ENCODE measurements at places on chromosomes 3 and 15.

GRCh38 chr3:14441920-14442300 lies 39.5 kb downstream of the SLC6A6 start:
- no peak for DNase-seq

GRCh38 chr3:42847731-42848130 lies 27.9 kb downstream of the CYP8B1 start:
- DNase-seq: no peak

GRCh38 chr3:127888564-127889107 lies 26.4 kb upstream of the KBTBD12 start:
- DNase-seq: no peak

DNA sequence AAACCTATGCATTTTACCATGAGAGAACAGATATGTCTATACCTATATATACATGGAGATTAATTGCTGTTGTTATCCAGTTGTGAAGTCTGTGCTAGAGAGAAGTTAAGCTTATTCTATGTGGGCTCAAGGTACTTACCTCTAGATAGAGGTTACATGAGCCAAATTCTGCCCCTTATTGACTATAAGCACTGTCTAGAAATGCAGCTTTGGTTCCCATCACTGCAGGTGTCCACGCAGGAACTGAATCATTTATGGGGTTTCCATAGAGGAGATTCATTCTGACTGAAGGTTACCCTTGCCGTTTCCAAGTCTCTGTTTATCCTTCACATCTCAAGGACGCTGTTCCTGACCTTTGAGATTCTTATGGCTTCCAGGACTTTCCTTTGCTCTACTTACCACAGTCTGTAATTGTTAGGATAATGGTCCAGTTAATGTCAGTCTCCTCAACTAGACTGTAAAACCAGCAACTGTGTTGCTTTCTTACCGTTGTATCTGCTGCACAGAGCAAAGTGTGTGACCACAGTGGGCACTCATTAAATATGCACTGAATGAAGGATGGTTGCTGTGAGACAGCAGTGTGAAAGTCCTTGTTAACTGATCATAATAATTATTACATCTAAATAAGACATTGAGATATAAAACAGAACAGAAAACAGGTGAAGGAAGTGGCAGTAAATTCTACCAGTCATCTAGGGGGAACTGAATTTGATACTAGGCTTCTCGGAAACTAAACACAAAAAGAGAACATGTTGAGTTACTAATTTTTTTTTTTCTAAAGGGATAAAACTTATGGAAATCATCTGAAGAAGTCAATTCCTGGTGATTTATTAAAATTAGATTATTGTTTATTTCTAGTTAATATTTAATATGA lies 44.0 kb upstream of the BCL6 start:
- no peak for DNase-seq

Data from NCI-H187 (cell line).